ENCODE measurements at places on chromosomes 7 and 10. TPM values are rescaled to one million over a fixed set of nuclear protein-coding genes. Genes with fewer than 3 reads are reported as not detected.

DNA sequence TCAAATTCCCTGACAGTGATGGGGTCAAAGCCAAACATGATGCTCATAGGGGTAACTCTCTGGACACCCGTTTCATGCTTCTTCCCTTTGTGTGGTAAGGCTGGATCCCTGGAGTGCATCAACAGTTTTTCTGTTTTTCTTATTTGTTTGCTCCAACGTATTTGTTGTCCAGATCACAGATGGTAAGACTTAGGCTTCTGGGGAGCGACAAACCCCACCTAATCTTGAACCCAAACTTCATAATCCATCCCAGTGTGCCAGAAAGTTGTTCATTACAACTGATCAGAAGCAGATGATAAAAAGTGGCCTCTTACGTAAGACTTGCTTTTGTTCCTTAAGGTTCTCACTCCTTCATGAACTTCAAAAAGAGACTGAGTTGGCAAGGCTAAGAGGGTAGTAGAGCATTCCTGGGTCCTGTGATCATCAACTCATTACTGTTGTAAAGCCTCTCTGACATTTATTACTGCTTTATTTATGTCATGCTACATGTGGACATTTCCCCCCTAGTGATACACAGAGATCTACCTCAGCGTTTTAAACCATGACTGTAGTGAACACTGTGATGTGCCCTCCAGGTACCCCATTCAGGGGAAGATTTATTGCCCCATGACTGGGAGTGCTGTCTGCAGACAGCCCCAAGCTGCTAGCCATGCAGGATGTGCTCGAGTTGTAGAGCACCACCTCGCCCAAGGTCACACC is 125.6 kb downstream of the CCDC71L start:
- H3K4me3 ChIP-seq, result no peak overlapping the region
- no peaks in the 10 kb centered on the region for H3K36me3 ChIP-seq
- DNase-seq, result no peak
- no peaks in the 10 kb centered on the region for H3K4me1 ChIP-seq
- H3K27me3 ChIP-seq, result no peaks in the 10 kb centered on the region
- no peak overlapping the region for H3K27ac ChIP-seq

DNA sequence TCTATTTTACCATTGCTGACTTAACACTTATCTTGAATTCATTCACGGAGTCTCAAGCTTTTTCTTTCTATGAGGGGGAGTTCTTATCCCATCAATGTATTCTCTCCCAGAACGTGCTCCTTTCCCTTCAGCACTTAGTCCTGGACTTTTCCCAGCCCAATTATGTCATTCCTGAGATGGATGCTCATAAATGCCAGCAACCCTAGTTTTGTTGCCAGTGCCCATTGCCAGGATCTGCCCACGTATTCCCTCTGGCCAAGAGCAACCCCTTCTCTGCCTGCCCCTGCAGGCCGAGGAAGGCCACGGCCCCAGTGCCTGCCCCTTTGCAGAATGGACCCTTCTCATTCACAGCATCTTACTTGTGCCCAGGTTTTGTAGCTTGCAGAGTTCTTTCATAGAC is 67.4 kb upstream of the PPP1R3C start:
- no peaks in the 10 kb centered on the region for H3K4me1 ChIP-seq
- no peaks in the 10 kb centered on the region for H3K36me3 ChIP-seq
- H3K27ac ChIP-seq, result no peak overlapping the region

DNA sequence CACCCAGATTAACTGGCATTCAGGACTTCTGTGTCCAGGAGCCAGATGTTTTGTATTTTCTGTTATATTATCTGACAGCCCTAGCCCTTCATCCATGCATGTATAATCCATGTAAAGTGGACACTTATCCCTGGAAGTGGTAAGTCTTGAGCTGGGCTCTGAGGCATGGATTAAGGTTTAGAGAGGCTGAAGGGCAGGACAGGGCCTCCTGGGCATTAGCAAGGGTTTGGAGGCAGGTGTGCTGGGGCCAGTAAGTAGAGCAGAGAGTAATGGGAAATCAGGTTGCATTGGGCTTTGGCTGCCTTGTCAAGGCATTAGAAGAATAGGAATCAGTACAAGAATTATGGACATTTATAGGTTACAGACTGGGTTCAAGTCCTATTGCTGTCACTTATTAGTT is 138.0 kb downstream of the DYNC1I1 start:
- DNase-seq, result no peak
- H3K4me1 ChIP-seq, result no peaks in the 10 kb centered on the region
- H3K27ac ChIP-seq, result no peak overlapping the region
- no peaks in the 10 kb centered on the region for H3K36me3 ChIP-seq
- H3K27me3 ChIP-seq, result no peaks in the 10 kb centered on the region
- H3K4me3 ChIP-seq, result no peak overlapping the region

GRCh38 chr10:54869022-54869421 is 68.0 kb upstream of the PCDH15 start:
- H3K36me3 ChIP-seq, result no peaks in the 10 kb centered on the region
- no peaks in the 10 kb centered on the region for H3K27me3 ChIP-seq
- no peaks in the 10 kb centered on the region for H3K4me1 ChIP-seq
- DNase-seq, result no peak
- no peak overlapping the region for H3K4me3 ChIP-seq

- H3K27ac ChIP-seq, result no peak overlapping the region
- H3K4me1 ChIP-seq, result peaks cover 4% of the 10 kb centered on the region
- no peaks in the 10 kb centered on the region for H3K27me3 ChIP-seq
- H3K4me3 ChIP-seq, result no peak overlapping the region
- no peak for DNase-seq
Observed at GRCh38 chr7:96300502-96300901, 21.4 kb downstream of the SLC25A13 start.

- no peak overlapping the region for H3K27ac ChIP-seq
- no peak for DNase-seq
- no peaks in the 10 kb centered on the region for H3K36me3 ChIP-seq
Observed at GRCh38 chr10:116882639-116883038, 33.3 kb downstream of the ENO4 start.

WASHC2A gene
- 58.3 TPM for total RNA-seq

HOXA2 gene
- total RNA-seq, result 3.4 TPM

CRPPA gene
- 3.6 TPM for total RNA-seq

Data from lung (tissue), 17 donors.